Mesothelial cell of epicardium (in vitro differentiated cells): ENCODE measurements at places on chromosomes 5 and 9. TPM values are rescaled to one million over a fixed set of nuclear protein-coding genes. Genes with fewer than 3 reads are reported as not detected.

The SH3RF2 gene
- total RNA-seq, result 2.2 to 3.2 TPM (median 2.5 TPM) in 3 replicates

The RPS14 gene
- 2,586 to 2,705 TPM (median 2,627 TPM) in 3 replicates for total RNA-seq

The SEMA6A gene
- 129 to 138 TPM (median 132 TPM) in 3 replicates for total RNA-seq

The SLC22A4 gene
- total RNA-seq, result 2.1 to 2.4 TPM (median 2.2 TPM) in 3 replicates

GRCh38 chr5:33275391-33275790 lies 165.4 kb upstream of the TARS1 start:
- DNase-seq, result no peak

GRCh38 chr9:23702311-23702922 lies 123.6 kb downstream of the ELAVL2 start:
- no peak for DNase-seq
